CD4-positive, alpha-beta T cell (primary cell): ENCODE measurements at places on chromosomes 13 and 19. TPM values are rescaled to one million over a fixed set of nuclear protein-coding genes. Genes with fewer than 3 reads are reported as not detected.

ZNF99 gene
- not detected for total RNA-seq

DNA sequence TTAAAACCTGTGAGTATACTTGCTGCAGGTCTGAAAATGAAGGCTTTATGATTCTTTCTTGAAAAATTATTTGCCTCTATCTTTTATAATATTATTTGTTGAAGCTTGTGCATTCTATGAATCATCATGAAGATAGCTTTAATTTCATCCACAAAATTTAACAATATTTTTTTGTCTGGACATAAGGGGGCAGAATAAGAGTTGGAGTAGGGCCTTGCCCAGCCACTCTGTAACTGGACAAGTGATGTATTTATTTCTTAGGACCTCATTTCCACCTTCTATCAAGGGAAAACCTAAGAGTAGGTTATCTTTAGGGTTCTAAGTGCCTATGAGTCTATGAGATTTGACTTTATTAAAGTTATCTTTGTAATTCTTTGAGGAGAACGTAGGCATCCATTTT is 49.9 kb downstream of the N4BP2L1 start:
- DNase-seq = no peak

HSH2D gene
- total RNA-seq = 46.0 TPM

GRCh38 chr19:50478901-50479715 is 2.5 kb upstream of the GARIN5A start:
- no peak for DNase-seq

RYR1 gene
- total RNA-seq = 0.20 TPM
